HL-60 (cell line): ENCODE measurements at places on chromosomes 2 and 18.
A peak's percentile ranks its signal among the peaks of the same experiment; 100 is the strongest.

DNA sequence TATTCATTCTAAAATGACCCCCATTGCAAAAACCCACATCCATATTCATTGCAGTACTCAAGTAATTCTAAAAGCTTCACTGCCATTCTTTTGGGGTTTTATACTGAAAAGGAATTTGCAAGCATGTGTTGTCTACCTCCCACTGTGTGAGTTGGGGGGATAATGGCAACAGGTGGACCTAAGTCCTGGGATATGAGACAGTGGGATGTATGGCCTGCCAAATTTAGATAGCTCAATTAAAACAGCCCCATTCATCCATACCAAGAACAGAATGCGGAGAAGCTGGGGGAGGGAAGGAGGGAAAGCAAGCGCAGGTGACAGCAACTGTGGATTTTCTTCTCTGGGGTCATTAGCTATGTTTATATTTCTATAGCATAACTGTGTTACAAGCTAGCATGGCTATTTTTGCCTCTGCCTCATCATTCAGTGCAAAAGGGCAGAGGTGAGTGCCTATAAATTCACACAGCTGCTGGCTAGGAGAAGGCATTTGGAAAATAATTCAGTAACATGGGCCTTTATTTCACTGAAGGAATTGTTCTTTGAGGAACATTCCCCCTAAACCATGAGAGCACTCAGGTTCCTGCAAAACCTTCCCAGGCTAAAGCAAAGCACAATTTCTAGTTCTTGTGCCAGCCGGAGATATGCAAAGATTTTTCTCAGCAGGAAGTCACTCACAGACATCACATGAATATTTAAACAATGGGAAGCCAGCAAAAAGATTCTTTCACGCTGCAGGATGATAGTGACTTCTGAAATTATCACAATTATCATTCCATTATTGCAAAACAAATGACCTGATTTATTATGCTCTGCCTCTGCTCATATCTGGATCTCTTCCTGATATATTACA, 393.9 kb upstream of the ACVR2A start:
- no peak for DNase-seq

DNA sequence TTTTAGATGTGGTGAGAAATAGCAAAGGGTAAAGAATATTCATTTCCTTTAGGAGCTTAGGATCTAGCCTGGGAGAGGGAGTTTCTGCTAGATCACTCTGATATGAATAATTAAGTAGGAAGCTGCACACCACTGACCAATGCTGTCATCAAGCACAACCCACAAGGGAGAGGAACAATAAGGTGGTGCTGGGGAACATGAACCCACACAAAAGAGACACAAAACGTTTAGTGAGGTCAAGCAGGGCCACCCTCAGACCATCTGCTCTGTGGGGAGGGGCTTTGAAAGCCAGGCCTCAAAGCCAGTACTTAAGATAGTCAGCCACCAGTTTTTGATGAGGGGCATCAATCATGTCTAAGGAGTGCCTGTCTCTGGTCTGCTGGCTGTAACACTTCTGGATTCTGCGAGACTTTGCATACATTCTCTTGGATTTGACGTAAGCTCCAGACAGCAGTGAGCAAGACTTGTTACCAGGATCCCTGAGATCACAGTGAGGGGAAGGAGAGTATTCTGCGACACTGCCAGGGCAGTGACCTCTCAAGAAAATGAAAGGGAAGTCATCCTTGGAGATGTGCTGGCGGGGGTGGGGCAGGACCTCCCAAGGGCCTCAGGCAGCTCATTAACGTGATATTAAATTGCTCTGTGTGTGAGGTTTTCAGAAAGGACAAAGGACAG, 127.0 kb downstream of the CCBE1 start:
- no peak for DNase-seq

DNA sequence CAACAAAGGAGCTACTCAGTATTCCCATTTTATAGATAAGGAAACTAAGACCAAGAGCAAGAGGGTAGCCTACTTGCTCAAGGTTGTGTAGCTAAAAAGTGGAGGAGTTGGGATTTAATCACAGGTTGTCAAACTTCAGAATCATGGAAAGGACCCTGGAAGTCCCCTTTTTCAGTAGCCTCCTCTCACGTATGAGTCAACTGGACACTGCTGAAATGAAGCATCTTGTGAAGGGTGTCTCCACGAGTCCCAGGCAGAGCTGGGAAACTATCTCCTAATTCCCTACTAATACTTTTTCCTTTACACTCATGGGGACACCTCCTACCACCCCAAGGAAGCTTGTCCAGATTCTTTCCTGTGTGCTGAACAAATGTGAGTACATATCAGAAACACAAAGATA, 155.8 kb downstream of the RHBDD1 start:
- DNase-seq: no peak

DNA sequence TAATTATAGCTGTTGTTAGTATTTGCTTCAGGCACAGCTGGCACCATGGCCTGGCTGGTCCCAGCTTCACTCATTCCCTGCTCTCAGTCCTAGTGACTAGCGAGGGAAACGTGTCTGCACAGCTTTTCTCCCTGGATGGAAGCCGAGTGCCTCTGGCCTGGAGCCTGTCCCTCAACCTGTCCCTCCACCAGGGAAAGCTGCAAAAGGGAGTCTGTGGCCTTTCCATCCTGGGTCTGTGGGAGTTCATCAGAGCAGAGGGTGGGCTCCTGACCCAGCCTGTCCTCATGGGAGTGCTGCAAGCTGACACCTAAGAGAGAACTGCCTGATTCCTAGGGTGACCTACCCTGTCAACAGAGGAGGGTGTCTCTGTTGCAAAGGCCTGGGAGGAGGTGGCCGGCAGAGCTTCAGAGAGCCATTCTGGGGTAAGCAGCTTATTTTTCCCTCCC, 118.3 kb downstream of the CAPN13 start:
- no peak for DNase-seq

GRCh38 chr2:73069855-73070642, 1.5 kb downstream of the SFXN5 start:
- no peak for DNase-seq

GRCh38 chr18:30352551-30353168, 689.9 kb downstream of the DSC3 start:
- no peak for DNase-seq

DNA sequence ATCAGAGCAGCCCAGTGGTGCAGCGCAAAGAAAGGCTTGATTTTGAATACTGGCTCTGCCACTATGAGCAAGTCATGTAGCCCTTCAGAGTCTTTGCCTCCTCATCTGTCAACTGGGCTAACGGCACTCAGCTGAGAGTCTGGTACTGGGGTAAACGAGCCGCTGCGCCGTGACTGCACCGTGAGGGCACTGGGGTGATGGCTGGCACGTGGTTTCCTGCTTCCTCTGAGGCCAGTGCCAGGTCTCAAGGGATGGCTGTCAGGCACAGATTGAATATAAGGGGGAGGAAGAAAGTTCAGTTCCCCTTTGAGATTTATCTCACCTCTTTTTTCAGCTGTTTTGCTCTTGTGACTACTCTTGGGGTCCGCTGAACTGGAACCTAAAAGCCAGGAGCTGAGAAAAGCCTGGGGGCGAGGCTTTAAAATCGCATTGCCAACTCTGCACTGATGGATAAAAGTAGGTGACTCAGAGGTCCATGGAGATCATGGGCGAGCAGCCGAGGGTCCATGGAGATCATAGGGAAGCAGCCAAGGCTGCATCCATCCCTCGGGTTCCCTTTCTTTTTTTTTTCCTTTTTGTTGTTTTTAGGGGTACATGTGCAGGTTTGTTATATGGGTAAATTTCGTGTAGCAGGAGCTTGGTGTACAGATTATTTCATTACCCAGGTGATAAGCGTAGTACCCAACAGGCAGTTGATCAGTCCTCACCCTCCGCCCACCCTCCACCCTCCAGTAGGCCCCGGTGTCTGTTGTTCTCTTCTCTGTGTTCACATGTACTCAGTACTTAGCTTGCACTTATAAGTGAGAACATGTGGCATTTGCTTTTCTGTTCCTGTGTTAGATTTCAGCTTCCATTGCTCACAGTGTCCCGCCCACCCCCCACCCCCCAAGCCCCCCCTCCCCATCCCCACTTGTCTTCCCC, 114.3 kb downstream of the SPP2 start:
- DNase-seq: no peak

GRCh38 chr2:63837036-63837594, 4.6 kb upstream of the UGP2 start:
- DNase-seq: no peak

GRCh38 chr2:40431600-40431955, 20.3 kb downstream of the SLC8A1 start:
- peak; percentile 28 for DNase-seq

GRCh38 chr2:168685600-168686451, 116.6 kb upstream of the NOSTRIN start:
- DNase-seq: peak; percentile 92

DNA sequence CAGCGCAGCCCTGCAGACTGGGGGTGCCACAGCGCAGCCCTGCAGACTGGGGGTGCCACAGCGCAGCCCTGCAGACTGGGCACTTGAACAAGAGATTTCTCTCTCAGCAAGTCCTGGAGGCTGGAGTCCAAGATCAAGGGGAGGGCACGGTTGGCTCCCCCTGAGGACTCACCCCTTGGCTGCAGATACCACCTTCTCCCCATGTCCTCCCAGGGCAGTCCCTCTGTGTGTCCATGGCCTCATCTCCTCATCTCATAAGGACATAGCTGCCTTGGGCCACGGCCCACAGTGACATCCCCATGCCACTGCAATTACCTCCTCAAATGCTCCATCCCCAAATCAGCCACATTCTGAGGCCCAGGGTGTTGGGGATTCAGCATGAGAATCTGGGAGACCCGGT, 98.2 kb downstream of the TPO start:
- no peak for DNase-seq

DNA sequence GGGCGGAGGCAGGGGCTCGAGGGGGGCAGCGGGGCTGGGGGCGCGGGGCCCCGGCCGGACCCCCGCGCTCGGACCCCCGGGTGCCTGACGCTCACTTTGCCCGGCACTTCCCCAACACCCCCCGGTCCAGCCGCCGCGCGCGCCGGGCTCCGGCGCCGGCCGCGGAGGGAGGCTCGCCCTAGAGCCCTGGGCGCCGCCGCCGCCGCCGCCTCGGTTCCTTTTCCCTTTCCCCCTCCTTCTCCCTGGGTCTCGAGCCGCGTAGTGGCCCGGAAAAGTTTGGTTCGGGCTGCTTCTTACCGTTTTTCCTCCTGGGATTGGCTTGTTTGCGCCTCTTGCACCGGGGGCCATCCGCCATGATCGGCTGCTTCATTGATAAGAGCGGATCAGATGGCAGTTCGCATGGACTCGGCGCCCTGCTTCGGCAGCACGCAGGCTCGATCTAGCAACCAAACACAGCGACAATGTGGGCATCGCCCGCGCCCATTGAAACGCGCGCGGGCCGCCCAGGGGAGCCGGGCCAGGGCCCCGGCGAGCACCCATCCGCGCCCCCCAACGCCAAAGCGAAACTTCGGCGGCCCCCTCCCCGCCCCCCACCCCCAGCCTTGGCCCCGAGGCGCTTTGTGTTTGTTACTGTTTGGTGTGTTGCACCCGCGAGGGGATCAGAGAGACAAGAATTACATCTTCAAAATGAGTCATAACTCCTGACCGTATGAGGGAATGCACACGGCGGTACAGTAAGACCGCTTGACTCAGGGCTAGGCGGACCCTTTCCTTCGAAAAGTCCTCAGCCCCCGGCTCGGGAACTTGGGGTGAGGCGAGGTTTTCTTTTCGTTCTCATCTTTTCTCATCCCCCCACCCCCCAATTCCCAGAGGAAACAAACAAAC, 2.7 kb downstream of the ZEB2 start:
- DNase-seq: no peak

- no peak for DNase-seq
These were observed 337.2 kb upstream of the SLC39A10 start for GRCh38 chr2:195319548-195320412.

DNA sequence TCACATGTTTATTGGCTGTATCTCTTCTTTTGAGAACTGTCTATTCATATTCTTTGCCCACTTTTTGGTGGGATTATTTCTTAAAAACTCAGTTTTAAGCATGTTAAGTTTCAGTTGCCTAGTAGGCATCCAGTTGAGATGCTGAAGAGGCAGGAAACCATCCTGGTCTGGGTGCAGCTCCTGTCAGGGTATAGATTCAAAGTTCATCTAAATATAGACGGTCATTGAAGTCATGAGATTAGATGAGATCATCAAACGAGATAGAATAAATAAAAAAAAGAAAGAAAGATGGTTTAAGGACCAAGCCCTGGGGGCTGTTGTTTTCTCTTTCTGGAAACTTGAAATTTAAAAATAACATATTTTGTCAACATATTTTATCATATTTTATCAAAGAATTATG, 9.2 kb upstream of the DNAH7 start:
- no peak for DNase-seq

DNA sequence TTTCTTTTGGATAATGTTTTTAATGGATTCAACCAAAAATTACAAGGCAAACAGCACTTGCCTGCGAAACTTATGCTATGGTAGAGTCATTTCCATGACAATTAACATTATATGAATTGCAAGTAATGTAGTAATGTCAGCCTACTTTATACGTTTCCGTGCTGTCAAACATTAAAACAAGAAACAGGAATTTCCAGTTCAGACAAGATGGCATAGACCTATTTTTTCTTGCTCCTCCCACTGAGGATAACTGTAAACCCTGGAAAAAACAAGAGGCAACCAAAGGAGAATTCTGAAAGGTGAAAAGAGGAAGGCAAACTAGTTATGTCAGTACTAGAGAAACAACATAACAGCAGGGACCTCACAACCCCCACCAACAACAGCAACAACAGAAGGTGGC, 170.7 kb downstream of the DIS3L2 start:
- no peak for DNase-seq

GRCh38 chr18:78801011-78801410, 178.6 kb upstream of the SALL3 start:
- DNase-seq: no peak

DNA sequence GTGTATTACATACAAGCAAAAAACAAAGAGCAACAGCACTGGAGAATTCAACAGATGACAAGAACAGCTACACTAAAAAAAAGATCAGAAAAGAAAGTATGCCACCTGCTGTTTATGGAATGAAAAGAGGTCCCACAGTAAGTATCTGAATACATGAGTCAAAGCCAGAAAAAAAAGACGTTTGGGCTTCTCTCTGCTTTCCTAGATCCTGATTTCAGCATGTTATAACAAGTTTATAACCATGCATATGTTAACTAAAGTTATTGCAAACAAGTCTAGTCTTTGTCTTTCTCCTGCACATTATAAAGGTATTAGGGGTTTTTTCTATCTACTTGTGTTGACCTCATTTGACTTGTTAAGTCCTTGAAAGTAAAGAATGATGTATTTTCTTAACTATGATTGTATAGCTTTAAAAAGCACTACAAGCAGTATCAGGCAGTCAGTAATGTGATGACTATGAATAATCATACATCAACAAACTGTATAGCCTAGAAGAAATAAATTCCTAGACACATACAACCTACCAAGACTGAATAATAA, 108.5 kb upstream of the COL5A2 start:
- no peak for DNase-seq

- no peak for DNase-seq
These were observed 187.4 kb upstream of the NCKAP5 start for GRCh38 chr2:133755480-133756300.

DNA sequence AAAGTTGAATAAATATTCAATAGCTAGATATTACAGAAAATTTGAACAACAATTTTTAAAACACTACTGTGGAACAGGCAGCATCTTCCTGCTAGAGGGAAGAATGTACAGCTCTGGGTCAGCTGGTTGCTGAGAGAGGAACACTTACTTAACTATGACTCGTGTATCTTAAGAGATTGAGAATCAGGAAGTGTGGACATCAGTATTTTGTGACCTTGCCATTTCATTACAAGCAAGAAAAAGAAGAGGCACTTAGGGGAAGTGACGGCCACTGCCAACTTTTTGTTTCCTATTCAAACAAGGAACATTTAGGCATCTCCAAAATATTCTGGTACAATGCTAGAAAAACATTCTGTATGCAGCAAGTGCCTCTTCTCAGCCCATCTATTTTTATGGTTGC, 45.9 kb downstream of the ITPRID2 start:
- DNase-seq: peak; percentile 73
